Activated T-helper 2 cell treated with anti-CD3 and anti-CD28 coated beads, Interferon-gamma antibody, Interleukin-2, Interleukin-4, amounts not matched to agents 10 μg/mL and 5 μg/mL and 100 μg/mL, durations not matched to agents 14 hours and 24 hours and 36 hours (primary cell): ENCODE measurements at places on chromosomes 5 and 9.

DNA sequence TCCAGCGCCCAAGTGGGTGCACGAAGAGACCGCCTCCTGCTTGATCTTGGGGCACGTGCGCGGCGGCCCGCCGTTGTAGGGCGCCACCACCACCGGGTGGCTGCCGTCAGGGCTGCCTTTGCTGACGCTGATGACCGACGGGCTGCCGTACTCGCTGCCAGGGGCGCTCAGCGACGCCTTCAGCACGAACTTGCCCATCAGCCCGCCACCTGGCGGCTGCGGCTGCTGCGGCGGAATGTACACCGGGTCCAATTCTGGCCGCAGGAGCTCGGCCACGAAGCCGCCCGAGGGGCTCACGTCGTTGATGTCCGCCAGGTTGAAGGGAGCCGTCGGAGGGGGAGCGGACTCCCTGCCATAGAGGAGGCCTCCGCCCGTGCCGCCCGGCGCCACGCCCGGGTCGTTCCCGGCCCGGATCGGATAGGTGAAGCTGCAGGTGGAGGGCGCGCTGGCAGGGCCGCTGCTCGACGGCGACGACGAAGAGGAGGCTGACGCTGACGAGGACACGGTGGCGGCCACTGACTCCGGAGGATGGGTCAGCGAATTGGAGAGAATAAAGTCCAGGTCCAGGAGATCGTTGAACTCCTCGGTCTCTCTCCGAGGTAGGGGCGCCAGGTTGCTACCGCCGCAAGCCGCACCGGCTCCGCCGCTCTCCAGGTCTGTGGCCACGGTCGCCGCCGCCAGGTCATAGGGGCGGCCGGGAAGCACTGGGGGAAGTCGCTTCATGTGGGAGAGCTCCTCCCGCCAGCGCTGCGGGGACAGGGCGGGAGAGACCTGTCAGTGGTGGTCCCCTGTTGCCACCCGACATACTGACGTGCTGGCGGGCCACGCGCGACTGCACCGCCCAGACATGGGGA, 1.8 kb downstream of the KLF4 start:
- peak; percentile 20 for DNase-seq

- peak; percentile 95 for DNase-seq
These were observed 53.2 kb downstream of the USP20 start for GRCh38 chr9:129888293-129889121.

GRCh38 chr5:54177058-54177457, 133.3 kb downstream of the ARL15 start:
- no peak for DNase-seq

GRCh38 chr5:76893294-76893693, 43.5 kb downstream of the S100Z start:
- DNase-seq = no peak

- no peak for DNase-seq
These were observed 24.2 kb downstream of the HMCN2 start for GRCh38 chr9:130289711-130290241.

DNA sequence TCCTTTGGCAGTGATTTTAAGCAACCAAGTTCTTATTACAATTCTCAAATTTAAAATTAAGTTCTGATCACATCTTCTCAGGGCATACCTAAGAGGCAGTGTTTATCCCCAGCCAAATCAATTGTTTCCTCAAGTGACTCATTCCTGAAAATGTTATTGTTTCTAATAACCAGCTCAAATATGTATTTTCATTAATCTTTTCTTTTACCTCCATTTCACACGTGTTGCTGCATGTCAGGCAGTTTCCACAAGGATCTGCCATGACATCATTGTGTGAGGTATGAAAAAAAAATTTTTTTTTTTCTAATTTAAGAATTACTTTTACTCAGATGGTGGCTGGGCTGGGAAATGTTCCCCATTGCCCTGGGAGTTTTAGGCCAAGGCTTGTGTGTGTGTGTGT, 113.0 kb upstream of the NTRK2 start:
- no peak for DNase-seq

- no peak for DNase-seq
These were observed 207.1 kb downstream of the ICE1 start for GRCh38 chr5:5629607-5629978.

DNA sequence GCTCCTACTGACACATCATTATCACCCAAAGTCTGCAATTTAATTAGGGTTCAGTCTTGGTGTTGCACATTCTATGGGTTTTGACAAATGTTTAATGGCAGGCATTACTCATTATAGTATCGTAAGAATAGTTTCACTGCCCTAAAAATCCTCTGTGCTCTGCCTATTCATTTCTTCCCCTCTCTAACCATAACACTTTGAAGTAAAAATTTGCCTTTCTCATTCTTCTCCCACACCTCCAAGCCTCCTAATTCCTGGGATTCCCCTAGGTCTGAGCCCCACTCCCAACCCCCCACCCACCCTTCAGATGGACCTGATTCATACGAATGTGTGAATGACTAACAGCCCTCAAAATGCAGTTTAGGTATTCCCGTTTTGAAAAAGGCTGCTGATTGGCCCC, 18.4 kb downstream of the ENC1 start:
- no peak for DNase-seq

DNA sequence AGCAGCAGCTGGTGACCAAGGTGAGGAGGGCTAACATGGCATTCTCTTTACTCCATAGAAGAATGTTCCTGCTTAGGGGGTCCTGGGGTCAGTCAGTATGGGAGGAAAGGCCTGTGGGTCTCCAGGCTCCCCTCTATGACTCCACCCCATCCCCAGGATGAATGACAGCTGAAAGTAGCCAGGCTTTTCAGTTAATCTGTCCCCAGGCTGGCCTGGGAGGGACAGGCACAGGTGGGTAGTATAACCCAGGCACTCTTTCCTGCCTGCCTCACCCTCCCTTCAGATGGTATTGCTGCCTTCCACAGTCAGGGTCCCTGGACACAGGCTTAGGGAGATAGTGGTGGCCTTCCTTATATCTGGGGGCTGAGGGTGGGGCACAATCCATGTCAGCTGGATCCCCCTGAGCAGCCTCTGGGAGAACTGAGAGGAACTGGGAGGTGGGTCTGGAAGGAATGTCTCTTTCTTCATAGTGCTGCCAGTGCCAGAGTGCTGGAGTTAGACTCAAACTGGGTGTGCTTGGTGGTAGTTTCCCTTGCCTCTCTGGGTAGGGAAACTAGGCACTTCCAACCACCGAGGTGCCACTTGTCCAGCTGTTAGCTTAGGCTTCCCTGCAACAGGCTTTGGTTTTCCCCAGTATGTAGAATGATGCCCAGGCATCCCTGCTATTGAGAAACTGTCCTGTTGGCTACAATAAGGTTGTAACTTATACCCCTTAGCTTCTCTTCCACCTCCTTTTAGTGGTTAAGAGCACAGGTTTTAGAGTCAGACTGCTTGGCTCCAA, 27.8 kb downstream of the LARP1 start:
- DNase-seq = no peak

DNA sequence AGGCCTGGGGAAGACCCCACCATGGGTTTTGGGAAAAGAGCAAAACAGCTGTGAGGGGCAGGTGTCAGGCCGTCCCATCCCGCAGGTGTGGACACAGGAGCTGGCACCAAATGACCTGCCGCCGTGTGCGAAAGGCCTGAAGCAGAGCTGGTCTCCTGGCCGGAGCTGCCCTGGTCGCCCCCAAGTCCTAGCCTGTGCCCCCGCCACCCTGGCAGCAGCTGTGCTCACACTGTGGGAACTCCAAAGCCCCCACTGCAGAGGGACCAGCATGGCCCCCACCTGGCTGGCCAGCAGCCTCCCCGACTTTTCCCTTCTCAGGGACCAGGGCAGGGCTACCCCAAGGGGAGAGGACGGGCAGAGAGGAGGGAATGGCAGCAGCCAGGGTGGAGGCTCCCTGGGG, 88.4 kb downstream of the KCNT1 start:
- DNase-seq = no peak

- DNase-seq = no peak
These were observed 91.3 kb upstream of the GPBP1 start for GRCh38 chr5:57082441-57083067.

- no peak for DNase-seq
These were observed 1.3 kb downstream of the PHYHD1 start for GRCh38 chr9:128921881-128922763.

DNA sequence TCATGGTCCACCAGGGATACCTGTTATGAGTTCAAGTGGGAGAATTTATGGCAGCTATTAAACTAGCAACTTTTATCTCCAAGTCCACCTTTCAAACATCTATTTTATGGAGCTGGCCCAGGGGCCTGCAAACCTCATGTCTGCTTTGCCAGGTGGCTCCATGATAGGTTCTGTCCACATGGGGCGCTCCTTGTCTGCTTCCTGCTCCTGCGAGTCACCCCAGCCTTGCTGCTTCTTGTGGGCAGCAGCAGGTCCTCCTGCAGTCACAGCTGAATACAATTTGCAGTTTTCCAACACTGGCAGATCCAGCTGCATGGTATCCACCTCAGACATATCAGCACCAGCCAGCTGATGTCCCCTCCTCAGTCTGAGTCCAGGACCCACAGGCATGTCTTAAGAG, 39.6 kb upstream of the FRRS1L start:
- no peak for DNase-seq

- DNase-seq = no peak
These were observed 1.9 kb downstream of the GABRP start for GRCh38 chr5:170785416-170785815.

DNA sequence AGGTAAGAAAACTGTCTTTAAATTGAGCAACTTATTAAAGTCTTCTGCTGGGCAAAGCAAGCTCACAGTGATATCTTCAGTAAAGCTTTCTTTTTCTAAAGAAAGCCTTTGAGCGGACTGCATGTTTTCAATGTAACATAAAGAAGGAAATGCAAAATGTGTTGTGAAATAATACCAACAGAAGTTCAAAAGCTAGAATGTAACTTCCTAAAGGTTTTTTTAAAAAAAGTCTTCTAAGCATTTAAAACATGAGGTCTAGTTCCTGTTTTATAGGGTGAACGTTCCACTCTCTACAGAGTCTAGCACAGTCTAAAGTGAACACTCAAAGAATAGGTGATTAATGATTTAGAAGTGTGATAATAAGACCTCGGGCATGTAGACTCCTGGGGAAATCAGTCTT, 62.9 kb downstream of the DENND1A start:
- DNase-seq = no peak

- DNase-seq = no peak
These were observed 57.6 kb downstream of the STARD4 start for GRCh38 chr5:111454776-111455175.

- DNase-seq = no peak
These were observed 105.7 kb upstream of the MAMDC2 start for GRCh38 chr9:69937833-69938535.

GRCh38 chr9:132043708-132044107, 36.0 kb downstream of the MED27 start:
- no peak for DNase-seq

GRCh38 chr9:97786341-97786740, 66.7 kb upstream of the FOXE1 start:
- no peak for DNase-seq

- DNase-seq = no peak
These were observed 41.9 kb downstream of the SETX start for GRCh38 chr9:132312873-132313272.

GRCh38 chr5:113495422-113495841, 7.2 kb upstream of the MCC start:
- DNase-seq = no peak

- DNase-seq = no peak
These were observed 343.6 kb downstream of the SPATA31D1 start for GRCh38 chr9:82332018-82332773.

DNA sequence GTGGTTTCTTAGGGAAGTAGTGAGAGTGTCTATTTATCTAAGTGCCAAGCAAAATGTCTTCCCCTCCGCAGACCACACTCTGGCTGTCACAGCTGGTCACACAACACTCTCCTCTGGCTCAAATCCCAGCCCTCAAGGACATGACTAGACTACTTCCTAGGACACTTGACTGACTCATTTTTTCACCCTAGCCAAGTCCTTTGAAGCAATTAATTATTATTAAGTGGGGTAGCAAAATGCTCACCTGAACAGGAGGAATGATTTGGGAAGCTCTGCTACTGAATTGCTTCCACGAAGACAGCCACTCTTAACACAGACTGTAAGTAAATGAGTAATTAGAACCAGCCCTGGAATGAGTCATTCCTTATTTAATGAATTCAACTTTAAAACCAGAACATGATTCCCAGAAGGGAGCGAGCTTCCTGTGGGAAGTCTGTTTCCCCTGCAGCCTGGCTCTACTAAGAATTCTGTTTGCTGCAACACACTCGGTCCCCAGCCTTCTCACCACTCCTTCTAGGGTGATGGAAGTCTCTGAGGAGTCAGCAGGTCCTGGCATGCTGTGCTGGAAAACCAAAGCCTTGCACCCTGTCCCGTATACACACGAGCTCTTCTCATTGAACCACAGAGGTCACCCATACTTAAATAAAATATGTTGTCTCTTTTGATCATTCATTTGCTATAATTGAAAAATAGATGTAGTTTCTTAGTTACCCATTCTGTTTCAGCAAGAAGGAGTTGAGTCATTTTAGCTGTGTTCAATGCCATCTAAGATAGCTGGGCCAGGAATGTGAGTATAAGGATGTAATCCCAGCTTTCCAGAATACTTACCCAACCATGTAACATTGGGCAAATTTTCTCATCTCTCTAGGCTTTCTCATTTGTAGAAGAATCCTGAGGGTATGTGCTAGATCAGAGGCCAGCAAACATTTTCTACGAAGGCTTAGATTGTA, 218.6 kb upstream of the RASEF start:
- DNase-seq = no peak

DNA sequence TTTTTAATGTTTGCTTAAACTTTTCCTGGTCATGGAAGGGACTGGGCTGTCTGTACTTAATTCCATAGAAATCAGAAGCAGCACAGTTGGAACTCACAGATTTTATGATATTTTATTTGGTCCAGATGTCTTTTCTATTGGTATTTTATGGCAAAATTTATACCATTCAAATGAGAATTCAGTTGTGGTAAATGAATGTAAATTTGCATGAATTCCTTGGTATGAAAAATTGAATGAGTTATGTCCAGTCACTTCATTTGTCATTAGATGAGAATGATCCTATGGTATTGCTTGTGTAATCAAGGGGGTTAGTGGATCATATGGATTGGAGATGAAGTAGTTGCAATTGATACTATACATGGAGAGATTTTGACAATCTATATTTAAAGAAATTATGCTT, 188.0 kb downstream of the KDM4C start:
- no peak for DNase-seq

- no peak for DNase-seq
These were observed 80.8 kb downstream of the ZNF618 start for GRCh38 chr9:113956901-113957300.

GRCh38 chr5:128413356-128413755, 124.7 kb downstream of the FBN2 start:
- no peak for DNase-seq

- DNase-seq = no peak
These were observed 128.1 kb upstream of the VLDLR start for GRCh38 chr9:2493529-2493928.

DNA sequence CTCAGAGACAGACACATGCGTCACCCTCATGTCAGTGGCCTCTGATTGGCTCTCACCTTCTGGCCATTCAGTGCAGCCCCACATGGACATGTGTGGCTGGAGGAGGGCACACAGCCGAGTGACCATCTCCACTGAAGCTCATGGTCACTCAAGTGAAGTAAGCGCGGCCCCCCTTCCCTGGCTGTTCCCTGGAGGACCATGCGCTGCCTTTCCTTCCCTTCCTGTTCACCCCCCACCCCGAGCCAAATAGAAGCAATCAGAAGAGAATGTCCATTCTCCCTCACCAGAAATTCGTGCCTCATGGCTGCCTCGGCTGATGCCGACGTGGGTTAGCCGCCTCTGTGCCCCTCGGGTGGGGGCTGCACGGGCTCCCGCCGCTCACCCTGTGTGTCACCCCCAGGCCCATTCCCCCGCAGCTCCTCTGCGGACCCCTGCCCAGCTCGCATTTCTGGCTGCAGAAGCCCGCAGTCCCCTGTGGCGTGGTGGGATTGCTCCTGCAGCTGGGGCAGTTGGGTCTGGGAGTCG, 12.5 kb upstream of the COL5A1 start:
- no peak for DNase-seq
